Right hindlimb (tissue), 1 donor: ENCODE measurements at places on chromosomes 3 and 15.

GRCh38 chr3:40605960-40606359 is 81.2 kb downstream of the ZNF621 start:
- DNase-seq = no peak

DNA sequence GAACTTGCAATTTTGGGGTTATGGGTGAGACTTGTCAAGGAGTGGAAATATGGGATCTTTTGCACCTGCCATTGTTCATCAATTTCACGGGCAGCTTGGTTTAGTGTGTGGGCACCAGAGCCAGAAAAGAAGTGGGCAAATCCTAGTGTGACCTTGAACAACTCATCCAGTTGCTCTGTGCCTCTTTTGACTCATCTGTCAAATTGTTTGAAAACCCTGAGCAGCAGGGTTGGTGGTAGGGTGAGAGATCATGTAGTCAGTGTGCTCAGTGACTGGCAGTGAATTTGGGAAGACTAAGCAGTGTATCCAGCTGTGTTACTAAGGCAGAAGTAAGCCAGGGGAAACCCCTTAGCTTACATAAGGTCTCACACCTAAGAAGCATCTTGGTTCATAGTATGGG is 293.0 kb upstream of the TRIM42 start:
- DNase-seq = no peak

GRCh38 chr3:128343287-128344051 is 123.2 kb downstream of the DNAJB8 start:
- DNase-seq = no peak

DNA sequence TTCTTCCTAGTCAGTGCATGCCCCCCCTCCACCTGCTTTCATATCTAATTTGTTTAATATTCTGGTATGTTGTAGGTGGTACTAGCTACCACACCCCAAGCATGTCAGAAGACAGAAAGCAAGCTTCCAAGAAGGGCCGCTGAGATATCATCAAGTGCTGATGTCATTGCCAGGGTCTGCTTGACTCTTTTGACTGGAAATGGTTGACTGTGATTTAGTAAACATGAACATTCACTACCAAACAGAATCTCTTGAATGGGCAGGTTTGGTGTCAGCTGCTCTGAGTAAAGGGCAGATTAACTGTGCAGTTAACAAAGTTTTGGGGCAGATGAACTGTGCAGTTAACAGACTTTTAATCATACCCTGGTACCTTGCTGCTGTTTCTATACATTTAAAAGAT is 244.2 kb upstream of the SATB1 start:
- no peak for DNase-seq

DNA sequence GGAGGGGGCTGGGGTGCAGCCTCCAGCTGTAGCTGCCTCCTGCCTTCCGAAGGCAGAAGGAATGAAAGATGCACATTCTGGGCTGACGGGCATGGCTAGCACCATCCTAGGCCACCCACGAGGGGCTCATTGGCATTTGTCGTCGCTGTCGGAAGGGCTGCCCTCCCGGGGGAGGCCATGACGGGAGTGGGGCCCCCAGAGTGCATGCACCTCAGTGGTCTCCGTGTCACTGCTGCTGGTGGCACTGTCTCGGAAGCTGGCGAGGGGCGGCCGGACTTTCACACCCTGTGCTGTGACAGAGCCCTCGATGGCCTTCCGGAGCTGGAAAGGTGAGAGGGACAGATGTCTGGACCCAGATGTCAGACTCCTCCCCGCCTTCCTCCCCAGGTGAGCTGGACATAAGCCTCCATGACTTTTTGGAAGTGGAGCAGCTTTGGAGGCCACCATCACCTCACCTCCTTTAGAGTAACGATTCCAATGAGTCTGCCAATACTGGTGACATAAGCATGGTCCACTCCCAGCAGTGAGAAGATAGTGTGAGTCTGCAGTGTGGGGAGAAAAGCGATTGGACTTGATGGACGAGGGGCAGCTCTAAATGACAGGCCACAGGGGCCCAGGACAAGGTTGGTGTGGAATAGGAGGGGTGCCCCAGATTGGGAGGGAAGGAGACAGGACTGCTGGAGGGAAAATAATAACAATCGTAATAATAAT is 9.2 kb downstream of the FAM131A start:
- DNase-seq = no peak

DNA sequence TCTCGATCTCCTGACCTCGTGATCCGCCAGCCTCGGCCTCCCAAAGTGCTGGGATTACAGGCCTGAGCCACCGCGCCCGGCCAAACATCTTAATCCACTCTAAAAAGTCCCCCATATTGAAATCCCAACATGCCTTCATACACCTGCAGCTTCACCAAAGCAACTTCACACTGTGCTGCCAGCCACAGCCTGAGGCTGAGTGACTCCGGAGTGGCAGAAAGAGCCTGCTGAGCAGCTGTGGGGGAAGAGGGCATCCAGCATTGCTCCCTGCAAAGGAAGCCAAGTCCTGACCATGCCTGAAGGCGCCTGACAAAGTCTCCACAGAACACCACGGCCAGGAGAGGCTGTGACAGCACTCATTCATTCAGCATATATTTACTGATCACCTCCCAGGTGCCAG is 21.6 kb upstream of the VGLL4 start:
- DNase-seq = no peak

DNA sequence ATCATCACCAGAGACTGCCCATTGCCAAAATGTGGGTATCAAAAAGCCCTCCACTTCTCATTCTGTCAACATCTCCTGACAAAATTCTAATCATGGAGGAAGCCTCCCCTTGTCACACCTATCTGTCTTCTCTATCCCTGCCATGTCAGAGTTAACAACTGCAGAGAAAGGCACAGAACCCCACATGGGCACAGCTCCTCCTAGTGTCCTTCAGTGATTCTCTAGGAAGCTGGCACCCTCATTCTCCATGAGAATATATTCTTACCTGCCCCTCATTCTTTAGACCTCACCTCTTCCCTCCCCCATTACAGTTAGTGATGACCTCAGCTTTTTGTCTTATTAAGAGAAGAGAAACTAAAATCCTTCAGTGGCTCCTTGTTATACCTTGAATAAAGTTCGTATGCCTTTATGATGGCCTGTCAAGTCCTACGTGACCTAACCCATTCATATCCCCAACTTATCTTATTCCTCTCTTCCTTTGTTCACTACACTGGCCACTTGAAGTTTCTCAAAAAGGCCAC is 44.6 kb downstream of the NME9 start:
- no peak for DNase-seq

GRCh38 chr3:48966876-48967361 is 23.1 kb upstream of the P4HTM start:
- DNase-seq = peak; percentile 24

GRCh38 chr3:182092662-182093262 is 381.0 kb downstream of the SOX2 start:
- no peak for DNase-seq

DNA sequence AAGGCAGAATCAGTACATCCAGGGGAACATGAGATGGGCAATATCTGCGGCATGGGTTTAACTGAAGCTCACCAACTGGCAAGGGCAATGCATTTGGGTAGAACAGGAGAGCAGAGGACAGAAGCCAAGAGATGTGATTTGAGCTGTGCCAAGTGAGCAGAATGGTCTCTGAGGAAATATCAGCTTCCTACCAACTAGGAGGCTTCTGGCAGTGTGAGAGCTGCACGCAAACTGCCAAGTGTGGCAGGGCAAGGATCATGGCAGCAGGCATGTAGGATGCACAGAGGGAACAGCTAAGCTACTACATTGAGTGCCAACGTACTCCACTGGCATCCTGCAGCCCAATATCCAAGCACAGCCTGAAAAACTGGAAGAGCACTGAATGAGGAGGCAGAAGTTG is 1036.5 kb downstream of the TUSC7 start:
- DNase-seq = no peak

DNA sequence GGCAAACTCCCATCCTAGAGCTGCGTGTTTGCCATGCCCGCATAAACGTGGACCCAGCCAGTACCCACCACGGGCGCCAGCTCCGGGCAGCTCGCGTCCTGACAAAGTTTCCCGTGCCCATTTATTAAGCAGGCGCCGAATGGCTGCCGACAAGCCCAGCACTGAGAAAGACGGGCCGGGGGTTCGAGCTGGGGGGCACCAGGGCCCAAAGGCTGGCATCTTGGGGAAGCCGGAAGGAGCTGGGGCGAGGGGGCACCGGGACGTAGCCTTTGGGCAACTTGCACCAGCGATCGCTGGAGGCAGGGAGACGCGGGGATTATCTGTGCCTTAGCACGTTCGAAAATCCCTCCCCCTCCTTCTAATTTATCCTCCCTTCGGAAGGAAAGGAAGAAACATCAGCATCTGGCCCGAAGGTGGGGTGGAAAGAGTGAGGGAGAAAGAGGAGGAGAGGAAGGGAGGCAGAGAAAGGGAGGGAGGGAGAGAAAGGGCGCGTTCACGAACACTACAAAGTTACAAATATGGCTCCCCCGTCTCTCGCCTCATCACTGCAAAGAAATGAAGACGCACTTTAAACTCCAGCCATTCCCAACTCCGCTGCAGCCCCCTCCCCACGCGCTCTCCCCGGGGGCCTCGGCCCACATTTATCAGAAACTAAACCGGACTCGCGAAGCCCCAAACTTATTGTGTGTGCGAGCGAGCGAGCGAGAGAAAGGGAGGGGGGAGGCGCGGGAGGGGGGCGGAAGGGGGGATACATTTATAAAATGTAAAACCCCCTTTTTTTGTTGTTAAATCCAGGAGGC is 1.0 kb downstream of the ANP32A start:
- peak; percentile 85 for DNase-seq

DNA sequence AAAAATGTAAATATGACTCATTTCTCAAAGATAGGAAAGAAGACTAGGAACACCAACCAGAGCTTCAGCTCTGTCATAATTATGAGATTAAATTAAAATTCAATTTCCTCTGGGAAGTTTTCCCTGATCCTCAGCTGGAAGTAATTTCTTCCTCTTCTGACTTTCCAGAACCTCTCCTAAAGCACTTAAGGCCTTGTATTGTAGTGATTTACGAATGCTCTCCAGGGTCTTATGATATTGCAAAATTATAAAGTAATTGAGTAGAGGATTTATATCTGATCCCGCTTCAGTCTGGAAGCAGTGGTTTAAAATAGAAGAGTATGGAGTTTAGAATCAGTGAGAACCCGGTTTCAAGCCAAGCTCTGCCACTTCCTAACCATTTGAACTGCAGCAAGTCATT is 279.8 kb downstream of the ZPLD1 start:
- DNase-seq = no peak

GRCh38 chr15:74170071-74170844 is 3.3 kb upstream of the ISLR start:
- no peak for DNase-seq

DNA sequence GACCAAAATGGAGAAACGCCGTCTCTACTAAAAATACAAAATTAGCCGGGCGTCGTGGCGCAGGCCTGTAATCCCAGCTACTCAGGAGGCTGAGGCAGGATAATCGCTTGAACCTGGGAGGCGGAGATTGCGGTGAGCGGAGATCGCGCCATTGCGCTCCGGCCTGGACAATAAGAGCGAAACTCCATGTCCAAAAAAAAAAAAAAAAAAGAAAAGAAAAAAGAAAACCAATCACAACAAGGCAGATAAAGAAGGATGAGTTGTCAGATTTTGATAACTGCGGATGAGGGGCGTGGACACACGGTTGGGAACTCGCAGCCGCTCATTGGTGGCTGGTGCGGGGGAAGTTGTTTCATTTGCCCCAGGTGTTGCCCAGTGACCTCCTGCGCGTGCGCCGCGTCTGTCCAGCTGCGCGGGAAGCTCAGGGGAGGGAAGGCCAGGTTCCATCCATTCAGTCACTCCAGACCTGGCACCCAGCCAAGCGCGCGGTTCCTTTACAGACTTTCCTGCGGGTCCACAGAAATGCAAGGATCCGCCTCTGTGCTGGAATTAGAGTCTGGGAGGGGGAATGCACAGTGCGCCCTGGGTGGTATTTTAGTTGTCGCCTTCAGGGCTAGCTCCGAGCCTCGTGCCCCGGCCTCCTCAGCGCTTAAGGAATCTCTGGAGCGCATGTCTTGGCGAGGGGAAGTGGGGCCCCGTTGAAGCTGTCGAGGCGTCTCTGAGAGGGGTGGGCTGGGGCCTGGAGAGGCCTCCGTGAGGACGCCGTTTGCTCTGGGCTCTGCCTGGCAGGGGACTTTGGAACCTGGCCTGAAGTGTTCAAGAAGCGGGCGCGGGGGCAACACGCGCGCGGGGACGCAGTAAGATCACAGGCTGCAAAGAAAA is 708 bp upstream of the GCHFR start:
- peak; percentile 86 for DNase-seq

GRCh38 chr3:11057655-11058054 is 65.1 kb downstream of the SLC6A1 start:
- no peak for DNase-seq

DNA sequence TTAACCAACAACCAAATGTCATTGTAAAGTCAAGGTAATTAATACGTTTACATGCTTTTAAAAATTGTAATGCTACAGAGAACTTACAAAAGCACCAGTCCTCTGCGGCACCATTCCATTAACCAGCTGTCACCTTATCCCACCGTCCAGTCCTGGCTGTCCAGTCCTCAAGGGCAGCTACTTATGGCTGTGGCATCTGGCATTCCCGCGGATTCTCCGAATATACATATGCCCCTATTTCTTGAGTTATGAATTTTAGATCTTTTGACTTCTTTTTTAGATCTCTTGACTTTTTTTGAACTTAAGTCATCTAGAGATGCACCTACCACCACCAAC is 382 bp upstream of the POMGNT2 start:
- no peak for DNase-seq

- no peak for DNase-seq
These were observed 90.2 kb downstream of the DNAJB8 start for GRCh38 chr3:128376516-128376915.

GRCh38 chr3:112365636-112366035 is 32.7 kb downstream of the CD200 start:
- DNase-seq = no peak

GRCh38 chr3:126370606-126371005 is 13.4 kb upstream of the KLF15 start:
- DNase-seq = no peak

- DNase-seq = peak; percentile 45
These were observed 112.4 kb upstream of the PFN2 start for GRCh38 chr3:150082898-150083654.

- DNase-seq = no peak
These were observed 21.4 kb upstream of the ESYT3 start for GRCh38 chr3:138412821-138413551.

DNA sequence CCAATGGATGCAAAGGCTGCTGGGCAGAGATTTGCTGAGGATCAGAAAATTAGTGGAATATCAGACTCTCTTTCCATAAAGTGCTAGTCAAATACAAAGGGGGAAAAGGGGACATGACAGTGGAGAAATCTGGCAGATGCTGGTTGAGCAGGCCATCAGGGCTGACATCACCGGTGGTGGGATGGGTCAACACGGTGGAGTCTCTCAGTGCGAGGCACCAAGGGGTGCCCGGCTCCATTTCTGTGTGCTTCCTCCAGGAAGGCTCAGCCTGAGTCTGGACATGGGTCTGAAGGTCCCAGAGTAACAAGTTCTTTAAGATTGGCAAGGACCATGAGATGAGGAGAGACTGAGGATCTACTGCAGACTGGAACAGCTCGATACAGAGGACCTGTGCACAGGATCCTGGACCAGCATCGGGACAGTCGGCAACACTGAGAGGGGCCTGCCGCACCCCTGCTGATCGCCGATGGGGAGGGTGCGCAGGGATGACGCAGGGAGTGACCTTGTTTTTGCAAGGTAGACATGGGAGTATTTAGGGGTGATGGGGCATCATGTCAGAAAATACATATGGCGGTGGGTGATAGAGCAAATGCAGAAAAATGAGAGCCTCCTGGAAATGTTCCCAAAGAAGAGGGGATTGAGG is 92.7 kb downstream of the SEC22A start:
- DNase-seq = no peak
